Central memory CD4-positive, alpha-beta T cell (primary cell): ENCODE measurements at places on chromosomes 7 and 10.

DNA sequence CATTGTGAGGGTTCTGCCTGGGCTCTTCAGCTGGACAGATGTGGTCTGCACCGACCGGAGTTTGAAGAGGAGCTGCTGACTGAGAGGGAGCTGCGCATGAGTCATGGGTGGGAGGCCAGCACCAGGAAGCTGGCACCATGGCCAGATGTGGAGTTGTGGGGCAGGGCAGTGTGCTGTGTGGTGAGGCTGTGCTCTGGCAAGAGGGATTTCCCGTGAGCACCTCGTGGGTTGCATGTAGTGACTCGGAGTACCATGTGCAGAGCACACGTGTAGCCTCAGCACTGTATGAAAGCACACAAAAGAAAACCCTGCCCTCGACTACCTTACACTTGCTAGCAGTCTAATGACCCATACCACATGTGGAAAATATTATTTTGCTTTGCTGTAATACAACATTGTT lies 103.4 kb downstream of the WNT2 start:
- no peak for DNase-seq

GRCh38 chr10:37752334-37752875 lies 105.0 kb downstream of the ZNF248 start:
- no peak for DNase-seq

GRCh38 chr10:23643111-23643780 lies 204.4 kb downstream of the OTUD1 start:
- no peak for DNase-seq

GRCh38 chr10:59833810-59834209 lies 72.5 kb downstream of the CCDC6 start:
- no peak for DNase-seq

- no peak for DNase-seq
Measured at GRCh38 chr7:47333959-47334358, 248.0 kb downstream of the TNS3 start.

- no peak for DNase-seq
Measured at GRCh38 chr7:7751243-7752092, 33.1 kb upstream of the RPA3 start.

- no peak for DNase-seq
Measured at GRCh38 chr7:157675427-157675927, 338.7 kb downstream of the DNAJB6 start.

- DNase-seq: no peak
Measured at GRCh38 chr7:106774768-106775551, 90.1 kb upstream of the PIK3CG start.

- DNase-seq: no peak
Measured at GRCh38 chr10:58003945-58004344, 263.7 kb downstream of the IPMK start.

- DNase-seq: no peak
Measured at GRCh38 chr10:78413076-78414055, 379.7 kb downstream of the RPS24 start.

- DNase-seq: no peak
Measured at GRCh38 chr7:20896996-20897395, 110.3 kb upstream of the SP8 start.

DNA sequence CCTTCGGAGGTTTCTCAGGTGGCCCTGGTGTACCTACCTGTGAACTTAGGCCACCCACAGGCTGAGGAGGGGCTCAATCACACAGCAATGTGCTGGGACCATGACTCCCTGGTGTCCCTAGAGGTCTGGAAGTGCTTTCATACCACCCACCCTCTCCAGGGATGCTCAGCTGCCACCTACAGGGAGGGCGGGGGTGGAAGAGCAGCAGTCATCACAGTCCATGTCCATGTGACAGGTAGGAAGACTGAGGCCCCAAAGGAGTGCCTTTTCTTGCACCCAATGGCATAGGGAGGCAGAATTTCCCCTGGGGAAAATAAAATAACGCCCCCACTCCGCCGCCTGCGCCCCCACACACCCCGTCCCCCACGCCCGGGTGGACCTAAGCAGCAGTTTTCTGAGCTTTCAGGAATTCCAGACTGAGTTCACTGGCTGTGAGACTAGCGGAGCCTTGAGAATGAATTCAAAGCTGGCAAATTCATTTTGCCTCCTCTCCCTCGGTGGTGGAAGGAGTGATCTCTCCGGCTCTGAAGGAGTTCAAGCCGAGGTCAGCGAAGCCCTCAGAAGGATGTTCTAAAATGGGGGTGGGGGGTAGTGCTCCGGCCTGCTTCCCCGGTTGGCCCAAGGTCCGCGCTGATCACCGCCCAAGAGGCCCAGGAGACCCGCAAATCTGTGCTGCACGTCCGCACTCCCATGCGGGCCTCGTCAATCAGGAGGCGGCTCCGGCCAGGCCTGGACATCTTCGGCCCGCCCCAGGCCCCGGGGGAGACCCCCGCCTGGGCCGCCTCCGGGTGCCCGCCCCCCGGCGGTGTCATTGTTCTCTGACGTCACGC lies 2.1 kb upstream of the ZMIZ1 start:
- DNase-seq: no peak

GRCh38 chr10:13222566-13222965 lies 11.6 kb downstream of the UCMA start:
- DNase-seq: no peak

GRCh38 chr7:11970132-11970531 lies 138.1 kb upstream of the THSD7A start:
- DNase-seq: no peak

- DNase-seq: no peak
Measured at GRCh38 chr10:132664883-132665282, 121.1 kb downstream of the NKX6-2 start.

DNA sequence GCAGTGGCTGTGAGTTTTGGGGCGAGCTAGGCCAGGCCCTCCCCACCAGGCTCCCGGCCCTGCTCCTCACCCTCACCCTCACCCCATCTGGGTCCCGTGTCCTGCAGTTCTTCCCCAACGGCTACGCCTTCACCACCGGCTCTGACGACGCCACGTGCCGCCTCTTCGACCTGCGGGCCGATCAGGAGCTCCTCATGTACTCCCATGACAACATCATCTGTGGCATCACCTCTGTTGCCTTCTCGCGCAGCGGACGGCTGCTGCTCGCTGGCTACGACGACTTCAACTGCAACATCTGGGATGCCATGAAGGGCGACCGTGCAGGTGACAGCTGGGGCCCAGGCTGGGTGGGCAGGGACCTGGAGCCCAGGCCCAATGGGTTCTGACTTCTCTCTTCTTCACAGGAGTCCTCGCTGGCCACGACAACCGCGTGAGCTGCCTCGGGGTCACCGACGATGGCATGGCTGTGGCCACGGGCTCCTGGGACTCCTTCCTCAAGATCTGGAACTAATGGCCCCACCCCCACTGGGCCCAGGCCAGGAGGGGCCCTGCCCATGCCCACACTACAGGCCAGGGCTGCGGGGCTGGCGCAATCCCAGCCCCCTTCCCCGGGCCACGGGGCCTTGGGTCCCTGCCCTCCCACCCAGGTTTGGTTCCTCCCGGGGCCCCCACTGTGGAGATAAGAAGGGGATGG lies 4.9 kb downstream of the GNB2 start:
- DNase-seq: no peak

DNA sequence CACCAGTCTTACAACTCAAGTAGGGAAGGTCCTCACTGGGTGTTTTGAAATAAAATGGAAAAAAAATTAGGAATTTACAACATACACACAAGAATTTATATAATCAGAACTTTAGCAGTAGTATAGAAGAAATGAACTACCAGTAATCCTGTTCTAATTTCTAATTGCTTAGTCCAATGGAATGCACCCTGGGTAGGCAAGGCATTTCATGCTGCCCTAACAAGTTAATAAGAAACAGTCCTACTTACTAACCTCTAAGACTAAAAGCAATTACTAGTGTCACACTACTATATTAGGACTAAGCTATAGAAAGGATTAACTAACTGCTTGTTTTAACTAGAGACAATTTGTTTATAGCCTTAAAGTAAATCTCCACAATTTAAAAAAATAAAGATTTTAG lies 158.1 kb downstream of the BTAF1 start:
- no peak for DNase-seq

DNA sequence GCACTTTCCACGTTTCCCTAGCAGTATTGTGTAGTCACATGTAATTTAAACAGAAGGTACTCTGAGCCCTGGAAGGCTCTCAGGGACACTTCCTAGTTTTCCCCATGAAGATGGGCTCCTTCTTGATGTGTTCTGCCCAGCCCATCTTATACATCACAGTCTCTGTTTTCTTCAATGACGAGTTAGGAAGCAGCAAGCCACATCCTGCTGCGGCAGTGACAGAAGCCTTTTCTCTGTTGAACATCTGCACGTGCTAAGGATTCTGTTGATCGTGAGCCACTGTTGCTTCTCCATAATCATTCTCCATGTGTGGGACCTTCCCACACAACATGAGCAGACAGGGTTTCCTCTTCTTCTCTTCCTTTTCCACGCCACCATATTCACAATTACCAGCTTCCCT lies 298.0 kb upstream of the IMMP2L start:
- no peak for DNase-seq

DNA sequence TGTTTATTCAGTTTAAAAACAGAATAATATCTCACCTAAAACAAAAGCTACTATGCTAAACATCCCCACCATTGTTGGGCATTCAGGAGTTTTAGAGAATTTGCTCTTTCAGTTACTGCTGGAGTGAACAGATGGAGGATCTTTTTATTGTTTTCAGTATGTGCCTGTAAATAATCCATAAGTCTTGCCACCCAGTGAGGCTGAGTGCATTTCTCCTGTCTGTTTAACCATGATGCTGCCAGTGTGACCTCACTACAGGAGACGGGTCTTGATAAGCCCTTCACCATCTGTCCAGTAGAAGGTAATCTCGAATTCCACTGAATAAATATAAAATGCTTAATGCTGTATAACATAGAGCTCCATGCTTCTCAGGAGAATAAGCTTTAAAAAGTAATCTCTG lies 430.9 kb downstream of the POM121L12 start:
- no peak for DNase-seq

GRCh38 chr10:117137031-117137910 lies 799 bp downstream of the VAX1 start:
- DNase-seq: no peak

- DNase-seq: no peak
Measured at GRCh38 chr7:105916603-105917002, 40.2 kb upstream of the ATXN7L1 start.

DNA sequence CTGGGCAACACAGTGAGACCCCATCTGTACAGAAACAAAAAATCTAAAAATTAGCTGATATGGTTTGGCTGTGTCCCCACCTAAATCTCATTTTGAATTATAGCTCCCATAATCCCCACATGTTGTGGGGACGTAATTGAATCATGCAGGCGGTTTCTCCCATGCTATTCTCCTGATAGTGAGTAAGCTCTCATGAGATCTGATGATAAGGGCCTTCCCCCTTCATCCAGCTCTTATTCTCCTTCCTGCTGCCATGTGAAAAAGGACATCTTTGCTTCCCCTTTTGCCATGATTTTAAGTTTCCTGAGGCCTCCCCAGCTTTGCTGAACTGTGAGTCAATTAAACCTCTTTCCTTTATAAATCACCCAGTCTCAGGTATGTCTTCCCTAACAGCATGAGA lies 136.5 kb downstream of the SFMBT2 start:
- DNase-seq: no peak

DNA sequence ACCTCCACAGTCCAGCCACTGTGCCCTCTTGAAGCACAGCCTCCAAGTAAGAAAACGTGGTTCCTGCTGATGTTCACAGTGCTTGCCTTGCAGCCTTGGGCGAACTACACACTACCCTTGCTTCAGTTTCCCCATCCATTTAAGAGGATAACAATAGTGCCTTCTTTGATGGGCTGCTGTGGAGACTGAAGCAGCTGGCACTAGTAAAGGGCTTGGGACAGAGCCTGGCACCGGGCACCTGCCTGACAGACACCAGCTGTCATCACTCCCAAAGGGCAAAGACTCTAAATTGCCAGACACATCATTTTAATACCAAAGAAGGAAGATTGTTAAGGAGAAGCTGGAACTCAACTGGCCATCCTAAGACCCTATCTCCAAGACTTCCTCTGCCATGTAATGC lies 3.1 kb upstream of the C10orf90 start:
- no peak for DNase-seq

DNA sequence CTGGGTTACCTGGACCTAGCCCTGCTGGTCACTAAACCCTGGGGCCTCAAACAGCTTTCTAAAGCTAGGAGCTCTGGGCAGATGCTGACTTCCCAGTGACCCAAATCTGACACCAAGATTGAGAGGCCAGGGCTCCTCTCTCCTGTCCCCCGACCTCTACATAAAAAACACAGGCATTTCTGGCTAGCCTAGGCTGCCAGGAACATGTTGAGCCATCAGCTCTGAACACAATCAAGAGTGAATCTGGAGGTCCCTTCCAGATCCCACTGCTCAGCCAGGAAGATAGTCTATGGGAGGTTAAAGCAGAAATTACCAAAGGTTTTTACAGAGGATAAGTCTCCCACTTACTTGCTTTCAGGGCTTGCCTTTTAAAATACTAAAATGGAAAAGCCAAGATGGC lies 22.1 kb upstream of the PDE1C start:
- DNase-seq: no peak

GRCh38 chr7:148856891-148857290 lies 27.2 kb downstream of the EZH2 start:
- DNase-seq: no peak

GRCh38 chr7:131124001-131124629 lies 203.6 kb upstream of the MKLN1 start:
- DNase-seq: no peak

- no peak for DNase-seq
Measured at GRCh38 chr10:89526358-89526757, 9.0 kb downstream of the SLC16A12 start.

GRCh38 chr10:44874166-44874565 lies 37.0 kb upstream of the TMEM72 start:
- DNase-seq: no peak

GRCh38 chr7:28858206-28858605 lies 99.9 kb downstream of the TRIL start:
- DNase-seq: no peak

- DNase-seq: peak; percentile 15
Measured at GRCh38 chr7:140358412-140359051, 39.8 kb downstream of the SLC37A3 start.

GRCh38 chr10:62866451-62866850 lies 50.3 kb upstream of the EGR2 start:
- no peak for DNase-seq

DNA sequence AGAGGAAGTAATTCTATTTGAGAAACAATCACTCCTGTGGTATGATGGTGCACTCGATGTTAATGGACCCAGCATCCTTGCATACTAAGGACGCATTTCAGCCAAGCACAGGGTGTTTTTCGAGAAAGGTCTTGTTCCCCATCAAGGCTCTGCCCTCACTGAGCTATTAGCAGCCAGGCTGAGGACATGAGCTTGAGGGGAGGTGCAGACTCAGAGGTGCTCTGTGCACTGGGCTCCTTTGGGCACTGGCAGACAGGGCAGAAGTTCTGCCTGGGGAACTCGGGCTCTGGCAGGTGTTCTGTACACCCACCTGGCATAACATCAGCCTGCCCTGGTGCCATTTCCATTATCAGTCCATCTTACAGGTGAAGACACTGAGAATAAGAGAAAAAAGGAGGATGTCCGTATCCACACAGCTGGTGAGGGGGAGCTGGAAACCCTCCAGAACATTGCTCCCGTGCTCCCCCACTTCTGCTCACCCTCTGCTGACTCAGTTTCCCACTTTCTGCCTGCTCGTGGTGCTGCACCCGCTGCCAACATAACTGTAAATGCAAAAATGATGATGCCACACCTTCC lies 92.7 kb upstream of the RET start:
- no peak for DNase-seq
